Activated CD4-positive, alpha-beta T cell treated with anti-CD3 and anti-CD28 coated beads for 36 hours (primary cell): ENCODE measurements at places on chromosomes 7 and 10.
A peak's percentile ranks its signal among the peaks of the same experiment; 100 is the strongest.

GRCh38 chr7:6228361-6229229, 43.8 kb downstream of the CYTH3 start:
- no peak for DNase-seq
- no peak overlapping the region for H3K4me3 ChIP-seq
- H3K27me3 ChIP-seq, result peaks cover 27% of the 10 kb centered on the region
- no peak overlapping the region for H3K27ac ChIP-seq
- peaks cover 19% of the 10 kb centered on the region for H3K4me1 ChIP-seq

DNA sequence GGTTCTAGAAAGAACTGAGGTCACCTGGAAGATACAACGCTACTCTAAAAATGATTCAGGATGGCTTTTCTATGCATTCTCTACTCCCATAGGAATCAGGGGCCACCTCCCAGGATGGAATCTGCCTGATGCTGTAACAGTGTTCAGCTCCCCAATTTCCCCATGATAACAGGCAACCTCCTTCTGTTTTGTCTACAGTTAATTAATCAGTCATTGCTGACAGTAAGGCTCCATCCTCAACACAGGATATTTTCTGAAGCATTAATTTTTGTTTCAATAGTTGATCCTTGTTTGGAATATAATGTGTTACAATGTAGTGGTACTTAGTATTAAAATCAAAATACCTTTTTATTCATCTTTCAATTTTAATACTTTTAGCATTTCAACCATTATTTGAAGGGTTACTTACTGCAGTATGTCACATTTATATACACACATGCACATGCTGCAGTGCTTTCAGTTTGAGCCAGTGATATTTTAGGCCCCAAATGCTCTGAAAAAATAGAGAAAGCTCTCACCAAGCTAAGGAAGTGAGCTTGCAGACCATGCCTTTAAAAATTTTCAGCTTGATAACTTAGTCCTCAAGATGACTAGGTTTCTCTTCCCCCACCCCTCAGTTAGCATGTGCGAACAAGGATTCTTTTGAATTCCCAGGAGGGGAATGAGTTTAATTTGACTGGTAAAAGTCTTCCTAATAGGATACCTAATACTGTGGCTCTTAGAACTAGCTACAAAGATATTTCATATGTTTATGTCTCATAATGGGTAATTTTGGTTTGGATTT, 592 bp upstream of the PIK3CG start:
- peaks cover 66% of the 10 kb centered on the region for H3K4me1 ChIP-seq
- peaks cover 27% of the 10 kb centered on the region for H3K36me3 ChIP-seq
- no peak for DNase-seq
- no peaks in the 10 kb centered on the region for H3K27me3 ChIP-seq

GRCh38 chr7:121084748-121085336, 96.3 kb downstream of the CPED1 start:
- no peaks in the 10 kb centered on the region for H3K4me1 ChIP-seq
- no peak overlapping the region for H3K27ac ChIP-seq

DNA sequence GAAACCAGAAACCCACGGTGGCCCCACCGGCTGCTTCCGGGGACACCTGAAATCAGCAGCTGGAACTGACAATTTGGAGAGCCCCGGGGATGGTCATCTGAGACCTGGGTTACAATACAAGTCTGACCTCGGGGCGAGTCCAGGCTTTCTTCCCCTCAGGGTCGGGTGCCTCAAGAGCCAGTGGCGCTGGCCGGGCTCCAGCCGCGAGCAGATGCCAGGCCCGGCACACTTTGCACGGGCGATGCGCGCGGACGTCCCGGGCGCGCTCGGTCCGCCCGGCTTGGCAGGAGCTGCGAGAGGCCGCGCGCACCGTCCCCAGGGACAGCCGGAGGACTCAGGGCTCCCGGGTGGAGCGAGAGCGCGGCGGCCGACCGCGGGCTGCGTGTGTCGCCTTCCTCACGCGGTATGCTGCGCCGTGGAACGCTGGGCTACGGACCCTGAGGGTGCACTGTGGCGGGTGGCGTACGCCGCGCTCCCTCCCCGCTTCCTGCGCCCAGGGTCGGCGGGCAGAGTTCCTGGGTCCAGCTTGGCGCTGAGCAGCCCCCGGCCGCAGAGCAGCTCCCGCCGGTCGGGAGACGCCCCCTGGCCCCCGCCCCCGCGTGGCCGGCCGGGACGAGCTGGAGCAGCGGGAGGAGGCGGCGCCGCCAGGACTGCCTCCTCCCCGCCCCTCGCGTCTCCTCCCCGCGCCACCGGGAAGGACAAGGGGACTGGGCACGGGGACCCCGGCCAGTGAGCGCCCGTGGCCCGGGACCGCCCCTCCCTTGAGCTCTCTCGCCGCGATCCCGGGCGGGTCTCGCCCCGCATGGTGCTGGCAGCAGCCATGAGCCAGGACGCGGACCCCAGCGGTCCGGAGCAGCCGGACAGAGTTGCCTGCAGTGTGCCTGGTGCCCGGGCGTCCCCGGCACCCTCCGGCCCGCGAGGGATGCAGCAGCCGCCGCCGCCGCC, at the start of gene RBM20:
TSS of gene RBM20 (plus strand) at position 684 of the 945 bp plus-strand sequence. CDS start at position 803, 119 bp downstream.
- H3K4me1 ChIP-seq, result peaks cover 29% of the 10 kb centered on the region
- no peaks in the 10 kb centered on the region for H3K36me3 ChIP-seq
- peak; percentile 40 for DNase-seq
- peak within 1 kb of the TSS; percentile 73 for H3K4me3 ChIP-seq
- H3K27me3 ChIP-seq, result peaks cover 48% of the 10 kb centered on the region
- peak within 1 kb of the TSS; percentile 52 for H3K27ac ChIP-seq
